ENCODE measurements at places on chromosomes 16 and 17.

GRCh38 chr16:66428682-66429251 is 1.7 kb downstream of the BEAN1 start:
- H3K27ac ChIP-seq = no peak overlapping the region
- no peak for DNase-seq
- peaks cover 11% of the 10 kb centered on the region for H3K4me1 ChIP-seq
- H3K4me3 ChIP-seq = no peak overlapping the region

DNA sequence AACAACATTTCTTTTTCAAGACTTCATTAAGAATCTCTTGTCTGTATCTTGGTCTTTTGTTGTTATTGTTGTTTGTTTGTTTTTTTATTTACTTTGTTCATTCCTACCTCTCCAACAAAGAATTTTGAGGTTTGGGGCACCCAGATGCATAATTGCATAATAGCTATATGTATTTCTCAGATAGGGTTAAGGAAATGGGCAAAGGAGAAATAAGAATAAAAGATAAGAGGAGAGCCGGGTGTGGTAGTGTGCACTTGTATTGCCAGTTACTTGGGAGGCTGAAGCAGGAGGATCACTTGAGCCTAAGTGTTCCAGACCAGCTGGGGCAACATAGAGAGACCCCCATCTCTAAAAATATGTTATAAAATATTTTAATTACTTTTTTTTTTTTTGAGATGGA is 30.5 kb downstream of the CDH1 start:
- H3K4me3 ChIP-seq = no peak overlapping the region
- no peak for DNase-seq
- no peak overlapping the region for H3K27ac ChIP-seq
- no peaks in the 10 kb centered on the region for H3K27me3 ChIP-seq
- H3K36me3 ChIP-seq = no peaks in the 10 kb centered on the region

GRCh38 chr16:6926762-6927161 is 405.9 kb upstream of the RBFOX1 start:
- H3K27ac ChIP-seq = no peak overlapping the region
- no peaks in the 10 kb centered on the region for H3K27me3 ChIP-seq
- no peaks in the 10 kb centered on the region for H3K4me1 ChIP-seq
- H3K36me3 ChIP-seq = no peaks in the 10 kb centered on the region
- no peak for DNase-seq

DNA sequence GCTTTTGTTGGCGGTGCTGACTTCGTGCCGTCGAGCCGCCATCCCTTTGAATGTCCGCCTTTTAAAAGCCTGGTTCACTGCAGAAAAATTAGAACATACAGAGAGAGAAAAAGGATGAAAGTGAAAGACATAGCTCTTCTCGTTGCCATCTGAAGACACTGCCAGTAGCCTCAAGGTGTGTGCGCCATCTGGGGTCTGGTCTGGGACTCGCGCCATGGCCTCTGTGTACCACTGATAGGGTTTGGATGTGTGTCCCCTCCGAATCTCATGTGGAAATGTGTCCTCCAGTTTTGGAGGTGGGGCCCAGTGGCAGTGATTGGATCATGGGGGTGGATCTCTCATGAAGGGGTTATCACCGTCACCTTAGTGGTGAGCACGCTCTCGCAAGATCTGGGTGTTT is 15.5 kb downstream of the GSE1 start:
- no peak overlapping the region for H3K27ac ChIP-seq
- H3K4me3 ChIP-seq = no peak overlapping the region
- H3K36me3 ChIP-seq = no peaks in the 10 kb centered on the region
- no peaks in the 10 kb centered on the region for H3K27me3 ChIP-seq
- no peak for DNase-seq

GRCh38 chr16:57961538-57961937 is 9.4 kb downstream of the CNGB1 start:
- H3K36me3 ChIP-seq = no peaks in the 10 kb centered on the region
- H3K4me1 ChIP-seq = no peaks in the 10 kb centered on the region
- DNase-seq = no peak
- H3K27me3 ChIP-seq = no peaks in the 10 kb centered on the region
- no peak overlapping the region for H3K4me3 ChIP-seq

GRCh38 chr16:89129378-89129777 is 35.7 kb downstream of the ACSF3 start:
- no peaks in the 10 kb centered on the region for H3K4me1 ChIP-seq
- peaks cover 16% of the 10 kb centered on the region for H3K36me3 ChIP-seq
- no peaks in the 10 kb centered on the region for H3K27me3 ChIP-seq

- H3K36me3 ChIP-seq = no peaks in the 10 kb centered on the region
- DNase-seq = no peak
- H3K4me1 ChIP-seq = no peaks in the 10 kb centered on the region
- H3K4me3 ChIP-seq = no peak overlapping the region
- H3K27ac ChIP-seq = no peak overlapping the region
Measured at GRCh38 chr17:72512649-72513556, 392.1 kb downstream of the SOX9 start.

DNA sequence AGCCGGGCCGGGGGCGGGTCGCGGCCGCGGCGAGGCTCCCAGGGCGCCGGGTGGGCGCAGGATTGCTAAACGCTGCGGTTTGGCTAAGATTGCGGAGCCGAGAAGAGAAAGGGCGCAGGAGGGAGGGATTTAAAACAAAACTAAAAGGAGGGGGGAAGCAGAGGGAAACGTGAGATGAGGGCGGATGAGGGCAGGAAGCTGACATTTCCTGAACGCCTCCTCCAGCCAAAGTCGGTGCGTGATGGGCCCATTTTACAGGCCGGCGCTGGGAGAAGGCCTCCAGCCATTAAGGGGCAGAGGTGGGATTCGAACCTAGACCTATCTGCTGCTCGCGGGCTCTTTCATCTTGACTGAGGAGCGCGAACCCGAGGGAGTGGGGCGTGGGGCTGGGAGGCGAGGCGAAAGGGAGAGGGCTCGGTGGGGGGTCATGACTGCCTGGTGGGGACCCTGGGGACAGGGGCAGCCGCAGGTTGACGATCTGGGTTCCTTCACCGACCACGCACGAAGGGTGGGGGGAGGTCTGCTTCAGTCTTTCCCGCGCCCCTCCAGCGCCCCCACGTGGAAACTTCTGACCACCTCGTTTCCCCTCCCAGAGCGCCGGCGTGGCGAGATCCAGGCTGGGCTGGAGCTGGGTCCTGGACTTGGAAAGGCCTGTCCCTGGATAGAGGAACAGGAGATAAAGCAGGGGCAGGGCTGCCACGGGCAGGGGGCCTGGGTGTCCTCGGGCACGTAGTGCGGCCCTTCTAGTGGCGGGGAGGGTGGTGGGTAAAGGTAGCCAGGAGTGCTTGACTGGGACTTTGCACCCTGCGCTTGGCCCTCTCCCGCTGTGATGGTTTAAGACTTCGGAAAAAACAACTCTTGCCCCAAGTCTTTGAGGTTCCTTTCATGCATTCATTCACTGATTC is 3.8 kb upstream of the TAC4 start:
- peak overlapping the region; percentile 58 for H3K4me3 ChIP-seq
- peak; percentile 40 for DNase-seq
- H3K4me1 ChIP-seq = peaks cover 6% of the 10 kb centered on the region
- H3K36me3 ChIP-seq = peaks cover under 1% of the 10 kb centered on the region
- H3K27me3 ChIP-seq = no peaks in the 10 kb centered on the region
- peak overlapping the region; percentile 68 for H3K27ac ChIP-seq

GRCh38 chr16:65195998-65196397 is 74.1 kb upstream of the CDH11 start:
- no peaks in the 10 kb centered on the region for H3K27me3 ChIP-seq
- H3K27ac ChIP-seq = no peak overlapping the region
- H3K4me3 ChIP-seq = no peak overlapping the region
- H3K4me1 ChIP-seq = no peaks in the 10 kb centered on the region
- no peaks in the 10 kb centered on the region for H3K36me3 ChIP-seq
- no peak for DNase-seq

- no peaks in the 10 kb centered on the region for H3K36me3 ChIP-seq
- no peak overlapping the region for H3K4me3 ChIP-seq
- DNase-seq = no peak
Measured at GRCh38 chr16:87949071-87949744, 2.0 kb upstream of the BANP start.

GRCh38 chr16:28318042-28318744 is 25.9 kb downstream of the SBK1 start:
- no peak overlapping the region for H3K4me3 ChIP-seq
- no peak for DNase-seq
- H3K4me1 ChIP-seq = peaks cover 8% of the 10 kb centered on the region
- no peaks in the 10 kb centered on the region for H3K27me3 ChIP-seq

GRCh38 chr17:4206962-4207361 is 56.8 kb downstream of the ANKFY1 start:
- peaks cover 43% of the 10 kb centered on the region for H3K36me3 ChIP-seq
- no peak overlapping the region for H3K4me3 ChIP-seq
- H3K27me3 ChIP-seq = no peaks in the 10 kb centered on the region
- peaks cover 5% of the 10 kb centered on the region for H3K4me1 ChIP-seq

GRCh38 chr16:51156807-51157200 is 5.7 kb upstream of the SALL1 start:
- no peak for DNase-seq
- peaks cover 12% of the 10 kb centered on the region for H3K27me3 ChIP-seq
- no peaks in the 10 kb centered on the region for H3K36me3 ChIP-seq
- H3K4me1 ChIP-seq = no peaks in the 10 kb centered on the region

- H3K27ac ChIP-seq = no peak overlapping the region
- no peak for DNase-seq
- peaks cover 15% of the 10 kb centered on the region for H3K4me1 ChIP-seq
- H3K36me3 ChIP-seq = no peaks in the 10 kb centered on the region
- H3K4me3 ChIP-seq = no peak overlapping the region
Measured at GRCh38 chr17:80604670-80605010, 60.0 kb downstream of the RPTOR start.

GRCh38 chr16:4333308-4333638 is 17.4 kb downstream of the GLIS2 start:
- no peak overlapping the region for H3K27ac ChIP-seq
- H3K36me3 ChIP-seq = no peaks in the 10 kb centered on the region
- no peak for DNase-seq
- H3K4me1 ChIP-seq = peaks cover 3% of the 10 kb centered on the region
- H3K27me3 ChIP-seq = no peaks in the 10 kb centered on the region

DNA sequence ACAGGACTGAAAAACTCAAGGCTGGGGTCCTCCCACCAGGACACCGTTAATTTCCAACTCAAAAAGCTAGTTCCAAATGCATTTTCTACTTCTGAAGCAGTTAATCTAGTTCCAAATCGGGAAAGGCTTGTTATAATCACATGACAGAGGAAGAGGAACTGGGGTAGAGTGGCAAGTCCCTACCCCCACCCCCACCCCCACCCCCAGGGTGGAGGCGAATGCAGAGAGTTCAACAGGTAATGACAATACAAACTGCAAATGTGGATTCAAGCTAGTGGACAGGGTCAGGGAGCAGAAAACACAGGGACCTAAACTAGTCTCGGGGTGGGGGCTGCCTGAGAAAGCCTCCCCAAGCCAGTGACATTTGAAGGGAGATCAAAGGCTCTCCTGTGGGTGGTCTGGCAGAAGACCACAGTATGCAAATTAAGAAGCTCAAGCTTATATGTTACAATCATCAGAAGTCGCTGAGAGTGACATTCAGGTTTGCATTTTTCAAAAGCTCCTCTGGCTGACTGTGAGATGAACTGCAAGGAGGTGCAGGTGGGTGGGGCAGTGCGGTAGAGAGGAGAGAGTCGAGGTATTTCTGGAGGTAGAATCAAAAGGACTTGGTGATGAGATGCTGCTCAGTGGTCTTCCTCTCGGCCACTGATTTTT is 56.4 kb upstream of the SLC25A19 start:
- H3K36me3 ChIP-seq = peaks cover 3% of the 10 kb centered on the region
- H3K4me1 ChIP-seq = peaks cover 51% of the 10 kb centered on the region
- peak overlapping the region; percentile 23 for H3K4me3 ChIP-seq
- DNase-seq = no peak

GRCh38 chr16:57044931-57045693 is 47.3 kb upstream of the CPNE2 start:
- no peaks in the 10 kb centered on the region for H3K27me3 ChIP-seq
- H3K27ac ChIP-seq = no peak overlapping the region
- H3K4me3 ChIP-seq = no peak overlapping the region
- peaks cover 34% of the 10 kb centered on the region for H3K4me1 ChIP-seq

DNA sequence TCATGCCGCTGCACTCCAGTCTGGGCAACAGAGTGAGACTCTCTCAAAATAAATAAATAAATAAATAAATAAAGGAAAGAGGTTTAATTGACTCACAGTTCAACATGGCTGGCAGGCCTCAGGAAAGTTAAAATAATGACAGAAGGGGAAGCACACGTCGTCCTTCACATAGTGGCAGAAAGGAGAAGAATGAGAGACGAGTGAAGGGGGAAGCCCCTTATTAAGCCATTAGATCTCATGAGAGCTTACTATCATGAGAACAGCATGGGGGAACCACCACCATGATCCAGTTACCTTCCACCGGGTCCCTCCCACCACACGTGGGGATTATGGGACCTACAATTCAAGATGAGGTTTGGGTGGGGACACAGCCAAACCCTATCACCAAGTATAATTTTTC is 54.5 kb downstream of the PAFAH1B1 start:
- DNase-seq = no peak
- no peaks in the 10 kb centered on the region for H3K27me3 ChIP-seq
- no peak overlapping the region for H3K4me3 ChIP-seq

DNA sequence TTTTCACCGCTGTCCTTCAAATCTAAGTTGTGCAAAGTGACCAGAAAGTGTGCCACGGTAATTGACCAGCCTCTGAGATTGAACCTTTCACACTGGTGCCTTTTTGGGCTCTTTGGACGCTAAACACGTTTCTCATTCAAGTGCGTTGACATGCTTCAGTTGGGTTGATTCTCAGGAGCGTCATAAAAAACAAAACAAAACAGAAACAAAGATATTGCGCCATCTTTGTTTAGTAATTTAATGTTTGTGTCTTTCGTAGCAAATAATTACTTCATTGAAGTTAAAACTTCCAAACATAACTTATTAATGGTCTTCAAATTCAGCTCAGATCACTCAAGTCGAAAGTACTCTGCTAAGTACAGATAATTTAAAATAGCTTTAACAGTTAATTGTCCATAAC is 80.2 kb downstream of the OR1D5 start:
- H3K27ac ChIP-seq = no peak overlapping the region
- H3K36me3 ChIP-seq = peaks cover 63% of the 10 kb centered on the region
- no peak overlapping the region for H3K4me3 ChIP-seq
- H3K27me3 ChIP-seq = no peaks in the 10 kb centered on the region

- no peak overlapping the region for H3K27ac ChIP-seq
- no peak for DNase-seq
- H3K27me3 ChIP-seq = peaks cover 22% of the 10 kb centered on the region
- H3K4me1 ChIP-seq = no peaks in the 10 kb centered on the region
Measured at GRCh38 chr16:58461056-58461455, 38.9 kb upstream of the NDRG4 start.

- DNase-seq = no peak
- H3K27ac ChIP-seq = no peak overlapping the region
- H3K4me3 ChIP-seq = no peak overlapping the region
- peaks cover 3% of the 10 kb centered on the region for H3K27me3 ChIP-seq
- H3K4me1 ChIP-seq = no peaks in the 10 kb centered on the region
- H3K36me3 ChIP-seq = no peaks in the 10 kb centered on the region
Measured at GRCh38 chr17:81376946-81377714, 18.1 kb upstream of the BAHCC1 start.

Measured in effector memory CD4-positive, alpha-beta T cell (primary cell).